ENCODE measurements at places on chromosomes 6 and 20.
A peak's percentile ranks its signal among the peaks of the same experiment; 100 is the strongest.

- DNase-seq: no peak
Observed at GRCh38 chr6:142857233-142857761, 87.7 kb downstream of the HIVEP2 start.

DNA sequence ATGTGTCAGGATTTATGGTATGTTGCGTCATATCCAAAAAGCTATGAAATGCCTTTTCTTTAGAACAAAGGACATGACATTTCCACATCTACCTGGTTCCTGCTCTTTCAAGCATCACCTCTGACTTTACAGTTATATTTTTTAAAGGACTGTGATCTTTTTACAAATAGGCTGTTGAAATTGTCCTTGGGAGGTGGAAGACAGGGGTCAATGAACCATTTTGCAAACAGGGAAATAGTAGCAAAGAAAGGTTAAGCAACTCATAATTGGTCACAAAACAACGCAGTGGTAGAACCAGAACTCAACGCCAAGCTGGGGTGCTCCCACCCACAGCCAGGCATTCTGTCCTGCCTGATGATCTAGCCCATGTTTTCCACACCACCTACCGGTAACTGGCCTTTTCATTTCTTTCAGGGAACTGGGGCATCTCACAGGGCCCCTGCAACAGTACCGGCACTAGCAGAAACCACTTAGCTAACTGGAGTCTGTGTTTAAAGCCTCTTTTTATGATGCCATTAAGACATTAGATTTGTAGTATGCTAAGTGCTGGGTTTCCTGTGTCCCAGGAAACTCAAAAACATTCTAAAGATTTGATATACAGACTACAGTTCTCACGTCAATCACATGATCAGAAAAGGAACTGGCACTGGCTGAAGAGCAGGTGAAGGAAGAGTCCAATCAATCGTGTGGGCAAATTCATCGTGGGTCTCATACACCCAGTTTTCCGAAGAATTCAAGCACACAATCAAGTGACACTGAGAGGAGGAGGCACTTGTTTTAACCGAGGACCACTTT, 13.9 kb downstream of the ZNF217 start:
- no peak for DNase-seq

GRCh38 chr6:40760887-40761286, 173.7 kb upstream of the LRFN2 start:
- DNase-seq: no peak

DNA sequence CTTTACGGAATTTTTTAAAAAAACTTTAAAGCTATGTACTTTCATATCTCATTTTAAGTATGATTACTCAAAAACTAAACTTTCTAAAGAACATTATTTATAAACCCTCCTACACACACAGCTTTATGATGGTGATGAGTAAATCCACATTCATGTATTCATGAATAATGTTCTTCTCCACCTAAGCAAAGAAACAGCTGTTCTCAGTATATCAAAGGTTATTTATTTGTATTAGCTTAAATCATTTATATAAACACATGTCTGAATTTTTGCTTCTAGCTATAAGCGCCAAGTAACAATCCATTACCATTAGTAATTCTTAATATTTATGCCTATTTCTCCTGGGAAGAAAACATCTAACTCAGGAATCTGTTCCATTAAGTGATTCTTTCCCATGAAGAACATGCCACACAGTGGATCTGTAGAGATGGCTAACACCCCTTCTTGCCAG, 63.3 kb downstream of the SMLR1 start:
- DNase-seq: no peak

DNA sequence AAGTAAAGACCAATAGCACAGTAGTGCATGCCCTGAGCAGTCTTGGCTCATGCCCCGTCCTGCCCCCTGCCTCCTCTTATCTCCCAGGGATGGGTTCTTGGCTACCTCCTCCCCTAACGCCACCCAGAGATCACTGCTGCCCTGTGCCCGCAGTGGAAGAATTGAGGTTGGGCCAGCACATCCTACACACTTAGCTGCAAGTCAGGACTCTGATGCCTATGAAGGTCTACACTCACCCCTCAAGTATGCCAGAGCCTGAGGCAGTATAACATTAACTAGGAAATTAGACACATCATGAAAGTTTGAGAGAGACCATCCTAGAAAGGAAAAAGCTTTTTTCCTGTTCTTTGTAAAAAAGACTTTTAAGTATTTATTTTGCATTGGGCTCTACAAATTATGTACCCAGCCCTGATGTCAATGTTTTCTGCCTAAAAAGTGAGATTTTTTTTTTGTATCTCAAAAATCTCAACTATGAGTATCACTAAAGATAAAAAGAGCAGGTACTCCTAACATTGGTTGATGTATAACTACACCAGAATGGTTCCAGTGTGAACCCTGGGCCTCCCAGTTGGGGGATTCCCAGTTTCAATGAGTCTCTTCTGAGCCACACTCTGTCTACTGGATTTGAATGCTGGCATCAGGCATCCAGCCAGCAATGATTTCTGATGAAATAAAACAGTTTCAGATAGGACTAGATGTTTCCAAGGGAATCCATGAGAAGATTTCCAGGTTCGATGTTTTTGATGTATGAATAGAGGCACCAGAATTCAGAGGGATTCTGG, 115.4 kb downstream of the ISM1 start:
- no peak for DNase-seq

DNA sequence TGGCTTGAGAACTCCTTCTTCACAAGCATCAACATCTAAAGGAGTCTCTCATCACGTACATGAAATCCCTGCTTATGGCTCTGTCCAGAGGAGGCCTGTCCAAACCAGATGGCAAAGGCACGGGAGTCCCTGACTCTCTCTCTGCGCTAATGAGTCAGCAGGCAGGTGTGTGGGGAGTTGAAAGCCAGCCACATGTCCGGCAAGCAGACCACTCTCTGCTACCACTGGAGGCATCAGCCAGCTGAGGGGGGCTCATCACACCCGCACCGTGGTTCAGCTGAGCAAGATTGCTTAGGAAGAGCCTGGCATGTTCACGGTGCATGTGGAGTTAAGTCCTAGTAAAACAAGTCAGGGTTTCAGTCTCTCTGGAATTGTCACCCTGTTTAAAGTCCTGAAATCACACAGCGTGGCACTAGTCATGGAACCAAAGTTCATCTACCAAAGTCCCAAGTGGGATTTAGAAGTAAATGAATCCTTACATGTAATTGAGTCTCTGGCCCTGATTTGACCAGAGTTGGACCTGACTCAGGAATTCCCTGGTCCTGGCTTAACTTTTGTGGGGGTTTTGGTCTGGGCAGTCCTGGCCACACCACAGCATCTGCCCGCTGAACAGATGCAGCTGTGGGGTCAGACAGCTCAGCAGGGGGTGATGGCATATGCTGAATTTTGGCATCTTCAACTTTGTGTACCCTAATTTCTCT, 155.2 kb upstream of the RIN2 start:
- DNase-seq: no peak

DNA sequence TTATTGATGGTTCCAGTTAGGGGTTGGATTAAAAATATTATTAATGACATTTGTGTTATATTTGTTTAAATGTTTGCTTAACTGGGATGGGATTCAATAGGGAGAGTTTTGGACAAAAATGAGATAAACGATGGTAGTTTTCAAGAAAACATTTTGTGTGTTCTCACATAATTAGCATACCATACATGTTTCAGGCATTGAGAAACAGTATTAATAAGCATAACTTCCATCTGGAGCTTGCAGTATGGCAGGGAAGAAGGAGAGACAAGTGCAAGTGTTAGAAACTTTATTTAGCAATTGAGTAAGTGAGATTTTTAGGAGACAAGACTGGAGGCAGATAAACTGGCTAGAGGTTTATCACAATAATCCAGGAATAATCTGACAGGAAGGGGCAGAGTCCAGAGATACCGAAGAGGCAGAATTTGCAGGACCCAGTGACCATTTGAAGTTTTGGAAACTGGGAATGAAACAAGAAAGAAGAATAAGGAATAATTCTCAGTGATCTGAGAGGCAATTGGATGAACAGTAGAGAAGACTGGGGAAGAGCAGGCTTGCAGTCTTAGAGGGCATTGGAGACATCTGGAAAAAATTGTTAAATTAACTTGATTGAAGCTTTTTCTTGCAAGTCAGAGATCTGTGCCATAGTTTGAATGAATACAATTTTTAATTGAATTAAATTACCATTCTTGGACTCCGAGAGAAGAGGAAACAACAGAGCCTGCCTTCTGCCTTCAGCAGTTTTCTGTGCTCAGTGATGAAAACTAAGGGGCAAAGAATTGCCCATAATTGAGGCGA, 73.0 kb upstream of the PTCHD4 start:
- DNase-seq: no peak

DNA sequence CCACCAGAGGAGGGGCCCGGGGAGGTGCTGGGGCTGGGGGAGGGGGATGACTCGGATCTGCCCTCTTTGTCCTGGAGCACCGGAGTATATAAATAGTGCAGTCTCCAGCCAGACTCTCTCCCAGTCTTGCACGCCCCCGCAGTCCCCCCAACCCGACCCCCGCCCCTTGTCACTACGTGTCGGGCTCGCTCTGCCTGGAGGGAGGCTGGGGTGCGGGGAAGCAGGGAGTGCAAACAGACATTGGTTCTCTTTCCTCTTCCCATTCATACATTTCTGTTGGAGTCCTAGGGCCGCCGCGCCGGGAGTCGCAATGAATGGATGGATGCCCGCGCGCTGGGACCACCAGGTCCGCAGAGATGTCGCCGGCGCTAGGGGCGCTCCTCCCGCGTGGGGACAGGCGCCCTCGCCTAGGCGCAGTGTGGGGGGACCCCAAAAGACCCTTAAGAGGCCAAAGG, 179.3 kb downstream of the TBXT start:
- no peak for DNase-seq

- no peak for DNase-seq
Observed at GRCh38 chr6:44493593-44493992, 106.1 kb downstream of the CDC5L start.

- no peak for DNase-seq
Observed at GRCh38 chr6:26594131-26594498, 2.6 kb upstream of the ABT1 start.

- DNase-seq: no peak
Observed at GRCh38 chr20:44747166-44748004, 1.7 kb downstream of the KCNK15 start.

DNA sequence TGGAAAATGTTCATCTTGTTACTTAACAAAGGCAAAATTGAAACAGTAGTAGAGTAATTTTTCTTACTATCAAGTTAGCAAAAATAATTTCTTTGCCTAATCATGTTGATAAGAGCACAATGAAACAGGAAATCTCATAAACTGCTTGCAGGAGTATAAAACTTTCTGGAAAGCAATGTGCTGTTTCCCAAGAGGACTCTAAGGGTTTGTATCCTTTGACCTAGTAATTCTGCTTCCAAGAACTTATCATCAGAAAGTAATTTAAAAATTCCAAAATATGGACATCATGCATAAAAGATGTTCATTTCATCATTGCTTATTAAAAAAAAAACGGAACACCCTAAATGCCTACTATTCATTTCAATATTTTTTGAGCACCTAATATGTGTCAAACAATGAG, 46.1 kb upstream of the TNFAIP3 start:
- no peak for DNase-seq

DNA sequence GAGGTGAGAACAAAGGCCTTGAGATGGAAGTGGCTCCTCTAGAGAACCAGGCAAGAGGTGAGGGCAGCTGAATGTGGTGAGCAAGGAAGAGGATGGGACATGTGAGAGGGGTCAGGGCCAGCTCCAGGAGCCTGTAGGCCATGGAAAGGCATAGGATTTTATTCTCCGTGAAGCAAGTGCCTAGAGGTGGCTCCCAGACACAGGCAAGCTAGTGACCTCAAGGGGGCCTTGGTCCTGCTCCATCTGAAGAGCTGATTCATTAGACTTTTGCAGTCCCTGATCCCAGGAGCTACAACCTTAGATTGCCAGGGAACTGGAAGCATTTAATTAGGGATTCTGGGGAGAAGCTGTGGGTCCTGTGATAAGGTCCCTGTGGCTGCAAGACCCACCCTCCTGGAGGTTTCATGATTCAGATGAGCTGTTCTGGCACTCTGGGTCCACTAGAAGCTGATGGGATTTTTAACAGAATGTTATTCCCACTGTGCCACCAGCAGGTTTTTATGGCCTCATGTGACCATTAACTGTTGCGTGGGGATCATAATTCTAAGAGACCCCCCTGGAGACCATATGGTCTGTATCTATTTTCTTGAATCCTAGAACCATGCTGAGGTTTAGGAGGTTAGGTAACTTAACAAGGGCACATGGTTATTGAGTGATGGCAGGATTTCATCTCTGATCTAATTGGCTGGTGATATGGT, 90.5 kb downstream of the ELOVL5 start:
- no peak for DNase-seq

GRCh38 chr6:109611502-109611901, 79.5 kb downstream of the AK9 start:
- DNase-seq: no peak

GRCh38 chr20:45044084-45044573, 56.8 kb downstream of the KCNS1 start:
- DNase-seq: no peak

- DNase-seq: no peak
Observed at GRCh38 chr20:45489083-45489531, 19.6 kb downstream of the WFDC2 start.

- DNase-seq: no peak
Observed at GRCh38 chr6:42962502-42963178, 2.1 kb downstream of the GNMT start.

GRCh38 chr20:7924692-7925091, 15.6 kb downstream of the HAO1 start:
- DNase-seq: peak; percentile 9

DNA sequence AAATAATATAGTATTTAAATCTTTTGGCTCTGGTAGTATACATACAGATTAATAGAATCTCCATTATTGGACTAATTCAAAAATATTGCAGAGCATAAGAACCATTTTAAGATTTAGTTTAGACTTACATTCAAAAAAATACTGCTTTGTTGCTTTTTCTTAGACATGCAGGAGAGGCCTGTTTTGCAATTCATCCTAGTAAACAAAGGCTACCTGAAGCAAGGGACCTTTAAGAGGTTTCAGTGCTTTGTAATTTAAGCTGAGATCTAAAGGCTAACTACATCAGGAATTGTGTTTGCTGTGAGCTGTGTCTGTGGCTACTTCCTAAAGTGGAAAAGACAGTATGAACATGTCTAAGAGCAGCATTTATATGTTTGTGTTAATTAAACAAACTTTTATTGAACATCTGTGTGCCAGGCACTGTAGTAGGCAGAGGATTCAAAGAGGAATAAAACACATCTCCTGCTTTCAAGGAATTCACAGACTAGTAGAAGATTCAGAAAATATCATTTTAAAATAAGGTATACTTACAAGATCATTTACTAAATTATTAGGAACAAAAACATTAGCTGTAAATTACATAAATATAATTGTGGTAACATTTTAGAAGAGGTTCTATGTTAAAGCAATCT, 29.1 kb upstream of the CALHM6 start:
- no peak for DNase-seq

All from GM06990 (cell line).